ENCODE measurements at places on chromosomes 1 and 21.

DNA sequence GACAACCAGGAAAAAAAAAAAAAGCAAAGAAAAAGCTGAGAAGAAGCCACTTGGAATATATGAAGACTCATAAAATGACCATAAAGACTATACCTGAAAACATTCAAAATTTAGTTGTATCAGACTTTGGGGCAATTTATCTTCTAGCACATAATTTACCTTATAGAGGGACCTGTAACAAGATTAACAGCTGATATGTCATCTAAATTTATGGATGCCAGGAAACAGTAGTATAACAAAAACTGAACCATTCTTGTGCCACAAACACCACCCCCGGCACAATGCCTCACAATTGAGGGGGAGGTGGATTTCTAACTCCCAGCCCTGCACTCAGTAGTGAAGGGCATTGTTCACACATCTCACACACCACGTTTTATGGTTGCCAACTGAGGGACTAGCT is 1352.0 kb downstream of the BRINP3 start:
- no peak for DNase-seq

DNA sequence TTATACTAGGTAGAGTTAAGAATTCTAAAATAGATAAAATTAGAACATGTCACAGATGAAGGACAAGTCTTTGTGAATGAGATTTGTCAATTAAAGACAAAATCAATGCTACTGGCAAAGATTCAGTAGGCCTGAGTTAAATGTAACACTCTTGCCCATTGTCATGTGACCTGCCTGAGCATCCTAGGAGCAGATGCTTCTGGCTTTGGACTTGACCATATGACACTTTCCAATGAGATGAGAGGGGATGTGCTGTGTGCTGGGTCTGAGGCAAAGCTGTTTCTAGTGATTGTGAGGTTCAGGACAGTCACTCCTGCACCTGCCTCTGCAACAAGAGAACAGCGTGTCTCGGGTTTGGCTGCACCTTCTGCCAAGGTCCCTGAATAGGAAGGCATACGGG is 144.9 kb downstream of the HIVEP3 start:
- no peak for DNase-seq

GRCh38 chr1:111895469-111895868 is 94.0 kb downstream of the KCND3 start:
- no peak for DNase-seq

DNA sequence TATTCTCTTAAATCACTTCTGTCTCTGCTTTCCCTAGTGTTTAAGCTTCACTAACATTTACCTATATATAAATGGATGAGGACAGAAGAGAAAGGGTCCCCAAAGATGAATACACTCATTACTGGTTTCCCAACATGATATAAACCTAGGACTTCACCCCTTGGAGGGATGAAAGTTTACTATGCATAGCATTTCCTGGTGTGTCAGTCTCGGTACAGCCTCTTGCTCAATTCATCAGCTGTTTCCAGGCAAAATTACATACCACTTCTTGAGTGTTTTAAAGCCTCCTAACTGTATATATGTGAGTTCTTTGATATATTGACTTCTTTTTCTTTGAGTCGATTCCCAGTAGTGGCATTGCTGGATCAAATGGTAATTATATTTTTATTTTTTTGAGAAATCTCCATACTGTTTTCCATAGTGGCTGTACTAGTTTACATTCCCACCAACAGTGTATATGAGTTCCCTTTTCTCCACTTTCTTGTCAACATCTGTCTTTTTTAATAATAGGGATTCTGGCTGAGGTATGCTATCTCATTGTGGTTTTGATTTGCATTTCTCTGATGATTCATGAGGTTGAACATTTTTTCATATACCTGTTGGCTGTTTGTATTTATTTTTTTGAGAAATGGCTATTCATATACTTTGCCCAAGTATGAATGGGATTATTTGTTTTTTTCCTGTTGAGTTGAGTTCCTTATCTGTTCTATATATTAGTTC is 259.3 kb upstream of the CACYBP start:
- DNase-seq: no peak

DNA sequence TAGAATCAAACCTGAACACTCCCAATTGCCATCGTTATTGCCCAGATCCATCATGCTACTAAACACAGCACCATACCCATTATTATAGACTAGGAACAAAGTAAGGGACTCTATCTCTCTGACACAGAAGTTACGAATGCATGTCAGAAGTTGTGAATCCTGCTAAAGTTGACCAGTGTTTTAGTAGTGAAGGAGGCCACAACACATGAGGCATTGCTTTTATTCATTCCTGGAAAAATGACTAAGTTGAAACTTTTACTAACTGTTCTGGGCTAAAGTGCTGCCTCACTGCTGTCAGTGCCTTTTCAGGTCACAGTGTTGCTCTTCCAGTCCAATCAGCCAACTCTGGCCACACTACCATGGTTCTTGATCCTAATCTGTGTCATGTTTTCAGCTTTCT is 911.1 kb downstream of the TTLL7 start:
- no peak for DNase-seq

DNA sequence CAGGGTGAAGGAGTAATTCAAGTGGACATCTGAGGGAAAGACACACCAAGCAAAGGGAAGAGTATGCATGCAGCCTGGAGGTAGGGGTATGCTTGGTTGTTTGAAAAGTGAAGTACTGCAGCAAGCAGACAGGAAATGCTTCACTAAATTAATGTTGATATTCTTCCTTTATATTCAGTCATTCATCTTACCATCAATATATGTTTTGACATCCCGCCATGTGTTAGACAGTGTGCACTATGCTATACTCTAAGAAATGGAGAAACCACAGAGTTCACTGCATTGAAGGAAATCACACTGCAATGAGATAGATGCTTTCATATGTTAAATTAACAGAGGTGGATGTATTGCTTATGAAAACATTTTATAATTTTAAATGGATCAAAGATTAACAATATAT is 82.9 kb downstream of the HSPA13 start:
- no peak for DNase-seq

- no peak for DNase-seq
Measured at GRCh38 chr1:88519156-88519555, 164.9 kb upstream of the PKN2 start.

GRCh38 chr1:40849801-40850592 is 12.2 kb downstream of the CITED4 start:
- DNase-seq: peak; percentile 87

DNA sequence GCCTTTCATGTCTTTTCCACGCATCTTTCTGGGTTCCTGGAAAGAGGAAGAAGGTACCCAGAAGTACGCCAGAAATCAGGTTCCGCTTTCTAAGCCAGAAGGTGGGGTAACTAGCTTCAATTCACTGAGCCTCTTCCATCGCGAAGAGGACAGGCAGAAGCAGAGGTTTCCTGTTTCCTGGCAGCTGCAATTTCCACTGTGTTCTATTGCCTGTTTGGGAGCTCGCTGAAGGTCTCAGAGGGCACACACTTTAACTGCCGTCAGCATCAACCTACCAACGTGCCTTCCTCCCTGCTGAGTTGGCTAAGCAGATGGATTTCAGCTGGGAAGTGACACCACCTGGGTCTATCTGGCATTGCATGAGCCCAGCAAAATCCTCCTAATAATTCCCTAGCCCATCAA is 10.0 kb downstream of the NCF2 start:
- peak; percentile 49 for DNase-seq

- DNase-seq: peak; percentile 69
Measured at GRCh38 chr1:211323156-211324063, 3.2 kb upstream of the TRAF5 start.
